ENCODE measurements at places on chromosomes 4 and X. TPM values are rescaled to one million over a fixed set of nuclear protein-coding genes. Genes with fewer than 3 reads are reported as not detected.

GRCh38 chrX:125646195-125646594, 326.5 kb downstream of the TEX13C start:
- no peaks in the 10 kb centered on the region for H3K27me3 ChIP-seq
- DNase-seq = no peak
- H3K36me3 ChIP-seq = no peaks in the 10 kb centered on the region
- H3K27ac ChIP-seq = no peak overlapping the region
- H3K4me1 ChIP-seq = no peaks in the 10 kb centered on the region

GRCh38 chr4:73036123-73036522, 33.4 kb downstream of the COX18 start:
- peaks cover 8% of the 10 kb centered on the region for H3K4me1 ChIP-seq
- H3K27ac ChIP-seq = no peak overlapping the region
- no peak overlapping the region for H3K4me3 ChIP-seq
- H3K27me3 ChIP-seq = peaks cover 3% of the 10 kb centered on the region
- no peak for DNase-seq

DNA sequence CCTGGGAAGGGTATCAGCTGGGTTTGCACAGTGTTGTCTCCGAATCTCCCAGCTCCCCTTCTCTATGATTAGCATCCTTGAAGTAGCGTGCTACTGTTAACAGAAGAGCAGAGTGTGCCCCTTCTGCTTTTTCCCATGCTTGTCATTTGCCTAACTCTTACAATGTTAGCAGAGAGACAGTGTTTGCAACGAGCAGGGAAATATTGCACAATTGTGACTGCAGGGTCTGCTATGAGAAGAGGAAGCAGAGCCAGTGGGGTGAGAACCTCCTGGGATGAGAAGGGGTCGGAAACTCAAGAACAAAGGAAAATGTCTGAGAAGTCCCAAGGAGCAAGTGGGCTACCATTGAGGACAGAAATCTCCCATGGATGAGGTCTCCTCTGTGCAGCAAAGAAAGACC, 7.8 kb upstream of the CHRNA9 start:
- no peak overlapping the region for H3K4me3 ChIP-seq
- DNase-seq = no peak
- peaks cover 6% of the 10 kb centered on the region for H3K27me3 ChIP-seq
- no peaks in the 10 kb centered on the region for H3K36me3 ChIP-seq
- no peak overlapping the region for H3K27ac ChIP-seq

DNA sequence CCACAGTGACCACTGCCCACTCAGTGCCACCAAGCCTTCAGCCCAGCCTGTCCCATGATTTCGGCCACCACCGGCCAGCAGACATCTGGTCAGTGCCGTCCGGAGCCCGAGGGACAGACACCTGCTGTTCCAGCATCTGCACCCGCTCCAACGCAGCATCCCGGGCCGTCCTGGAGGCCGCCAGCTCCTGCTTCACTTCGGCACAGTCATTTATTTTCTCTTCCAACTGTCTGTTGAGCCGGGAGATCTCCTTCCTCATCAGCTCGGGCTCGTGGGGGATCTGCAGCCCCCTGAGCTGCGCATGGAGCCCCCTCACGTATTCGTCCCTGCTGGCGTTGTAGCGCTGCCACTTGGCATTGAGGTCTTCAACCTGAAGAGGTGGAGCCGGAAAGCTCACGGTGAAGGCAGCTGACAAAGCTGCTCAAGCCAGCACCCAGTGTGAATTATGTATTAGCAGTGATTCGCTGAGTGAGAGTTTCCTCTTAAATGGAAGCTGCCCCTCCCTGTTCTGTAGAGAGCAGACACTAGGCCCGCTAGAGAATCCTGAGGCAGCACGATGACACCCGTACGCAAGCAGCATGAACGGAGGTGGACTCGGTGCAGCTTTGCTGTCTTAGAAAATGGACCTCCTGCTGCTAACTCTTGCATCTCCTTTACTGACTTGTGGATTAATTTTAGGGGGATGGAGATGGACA, 11.4 kb downstream of the TNIP2 start:
- H3K4me3 ChIP-seq = no peak overlapping the region
- peak overlapping the region; percentile 98 for H3K27ac ChIP-seq
- DNase-seq = no peak
- no peaks in the 10 kb centered on the region for H3K27me3 ChIP-seq
- peaks cover 48% of the 10 kb centered on the region for H3K4me1 ChIP-seq
- peaks cover 73% of the 10 kb centered on the region for H3K36me3 ChIP-seq

DNA sequence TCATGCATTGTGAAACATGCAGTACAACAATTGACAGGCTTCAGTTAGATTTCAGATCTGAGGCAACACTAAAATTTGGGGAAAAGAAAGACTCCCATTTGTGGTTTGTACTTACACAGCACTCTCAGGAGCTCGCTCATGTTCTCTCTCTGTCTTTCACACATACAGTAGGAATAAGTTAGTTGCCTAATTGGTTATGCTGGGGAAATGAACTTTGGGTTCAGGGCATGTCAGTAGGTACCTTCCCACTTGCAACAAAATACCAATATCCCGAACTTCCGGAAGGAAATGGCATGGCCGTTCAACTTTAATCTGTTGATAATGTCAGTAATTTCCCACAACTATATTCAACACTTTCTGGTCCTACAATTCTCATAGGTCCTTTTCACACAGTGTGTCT, 218.4 kb downstream of the RELL1 start:
- no peak overlapping the region for H3K27ac ChIP-seq
- no peak overlapping the region for H3K4me3 ChIP-seq
- no peaks in the 10 kb centered on the region for H3K36me3 ChIP-seq

NSUN7 gene
- total RNA-seq = 0.09 TPM

- H3K4me1 ChIP-seq = peaks cover 22% of the 10 kb centered on the region
- no peak overlapping the region for H3K4me3 ChIP-seq
- H3K27ac ChIP-seq = peak overlapping the region; percentile 33
- no peak for DNase-seq
- H3K27me3 ChIP-seq = no peaks in the 10 kb centered on the region
Observed at GRCh38 chr4:150986085-150986484, 29.0 kb downstream of the LRBA start.

DNA sequence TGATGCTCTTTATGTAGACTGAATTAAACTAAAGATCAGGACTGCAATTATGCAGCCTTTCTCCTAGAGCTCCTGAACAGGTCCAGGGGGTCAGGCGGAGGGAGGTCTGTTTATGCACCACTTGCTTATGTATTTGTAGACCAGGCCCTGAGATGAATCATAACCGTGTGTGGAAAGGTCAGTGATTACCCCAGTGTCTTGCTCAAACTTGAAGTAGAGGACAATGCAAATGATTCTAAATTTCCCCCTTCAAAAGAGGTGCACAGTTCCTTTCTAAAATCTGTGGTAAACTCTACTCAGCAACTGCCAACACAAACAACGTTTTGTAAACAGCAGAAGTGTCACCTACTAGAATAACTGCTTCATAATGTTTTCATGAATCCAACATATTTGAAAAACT, 13.0 kb upstream of the TBC1D9 start:
- no peak overlapping the region for H3K27ac ChIP-seq
- H3K4me1 ChIP-seq = no peaks in the 10 kb centered on the region
- no peak overlapping the region for H3K4me3 ChIP-seq

ITGB1BP2 gene
- 6.1 TPM for total RNA-seq

DNA sequence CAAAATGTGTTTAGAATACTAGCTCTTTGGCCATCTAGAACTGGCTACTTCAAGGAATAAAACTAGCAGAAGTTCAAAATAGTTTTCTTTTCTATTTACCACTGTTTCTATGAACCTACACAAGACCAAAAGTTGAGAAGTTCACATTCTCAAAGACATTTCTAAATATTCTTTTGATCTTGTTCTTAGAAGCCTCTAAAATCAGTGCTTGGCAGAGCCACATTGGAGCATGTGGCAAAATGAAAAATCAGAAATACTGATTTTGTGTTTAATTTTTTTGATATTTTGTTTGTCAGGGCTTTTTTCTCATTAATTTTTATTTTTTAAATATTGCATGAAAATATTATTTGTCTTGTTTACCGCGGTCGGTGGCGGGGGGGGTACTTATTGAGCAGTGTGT, 853.8 kb upstream of the INTU start:
- no peak overlapping the region for H3K27ac ChIP-seq
- DNase-seq = no peak
- peaks cover 2% of the 10 kb centered on the region for H3K4me1 ChIP-seq
- no peaks in the 10 kb centered on the region for H3K27me3 ChIP-seq
- H3K36me3 ChIP-seq = no peaks in the 10 kb centered on the region

GJB1 gene
- total RNA-seq = not detected

ERVMER34-1 gene
- not detected for total RNA-seq

QDPR gene
- 28.2 TPM for total RNA-seq

GRCh38 chr4:185219551-185220344, 10.3 kb downstream of the SNX25 start:
- no peak overlapping the region for H3K27ac ChIP-seq
- peaks cover 5% of the 10 kb centered on the region for H3K36me3 ChIP-seq
- DNase-seq = no peak

NLGN4X gene
- 0.09 TPM for total RNA-seq

GNPDA2 gene
- 16.6 TPM for total RNA-seq

DNA sequence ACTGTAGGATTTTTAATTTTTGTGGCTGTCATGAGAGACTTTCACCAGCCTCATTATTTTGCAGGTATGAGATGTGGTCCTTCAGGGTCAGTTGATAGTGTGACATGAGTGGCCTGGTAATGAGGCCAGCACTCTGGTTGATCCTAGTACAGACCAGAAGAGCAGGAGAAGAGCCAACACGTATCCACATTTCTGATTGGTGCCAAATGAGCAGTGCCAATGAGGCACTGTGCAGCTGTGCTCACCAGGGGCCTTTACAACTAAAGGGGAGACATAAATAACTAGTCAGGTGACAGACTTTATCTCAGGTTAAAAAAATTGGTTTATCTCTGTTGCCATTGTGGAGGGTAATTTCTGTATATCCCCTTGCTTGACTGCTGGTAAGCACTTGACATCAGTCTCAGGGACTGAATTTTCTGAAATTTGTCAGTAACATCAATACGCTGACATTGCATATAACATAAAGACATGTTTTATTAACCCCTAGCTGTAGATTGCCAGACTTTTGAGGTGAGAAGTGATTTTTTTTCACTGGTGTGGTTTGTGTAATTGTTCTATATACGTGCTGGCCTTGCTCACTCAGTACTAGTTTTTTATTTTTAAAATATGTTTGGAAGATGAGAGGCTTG, 101.2 kb downstream of the AFF1 start:
- H3K27ac ChIP-seq = no peak overlapping the region
- H3K27me3 ChIP-seq = no peaks in the 10 kb centered on the region
- no peak for DNase-seq

EIF1AX gene
- total RNA-seq = 94.1 TPM

GRCh38 chr4:3623106-3623505, 90.9 kb upstream of the LRPAP1 start:
- peaks cover 7% of the 10 kb centered on the region for H3K27me3 ChIP-seq
- no peak overlapping the region for H3K27ac ChIP-seq
- H3K4me1 ChIP-seq = no peaks in the 10 kb centered on the region
- no peaks in the 10 kb centered on the region for H3K36me3 ChIP-seq
- no peak overlapping the region for H3K4me3 ChIP-seq
- DNase-seq = no peak

TACC3 gene
- total RNA-seq = 137 TPM

DNA sequence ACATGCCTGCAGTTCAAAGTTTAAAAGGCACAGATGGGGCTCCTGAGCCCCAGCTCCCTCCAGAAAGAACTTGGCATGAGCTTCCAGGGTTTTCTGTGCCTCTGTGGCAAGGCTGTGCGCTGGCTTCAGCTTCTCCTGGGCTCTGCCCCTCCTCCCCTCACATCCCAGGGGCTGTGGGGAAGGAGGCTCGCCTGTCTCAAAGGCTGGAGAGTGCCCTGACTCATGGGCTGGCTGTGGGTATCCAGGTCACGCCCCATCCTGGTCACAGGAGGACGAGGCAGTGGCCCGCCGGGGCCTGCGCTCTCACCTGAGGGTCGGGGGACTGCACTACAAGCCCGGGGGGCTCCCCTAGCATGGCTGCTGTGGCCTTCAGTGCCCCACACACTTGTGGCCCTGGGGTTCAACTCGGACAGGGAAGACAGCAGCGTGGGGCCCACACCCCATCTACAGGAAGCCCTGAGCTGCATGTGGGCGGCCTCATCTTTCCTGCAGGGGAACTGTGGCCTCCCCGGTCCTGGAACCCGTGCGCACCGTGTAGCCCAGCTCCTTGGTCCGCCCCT, 17.9 kb downstream of the LRPAP1 start:
- H3K27ac ChIP-seq = no peak overlapping the region
- DNase-seq = no peak
- peaks cover 62% of the 10 kb centered on the region for H3K36me3 ChIP-seq
- H3K4me3 ChIP-seq = no peak overlapping the region

DNA sequence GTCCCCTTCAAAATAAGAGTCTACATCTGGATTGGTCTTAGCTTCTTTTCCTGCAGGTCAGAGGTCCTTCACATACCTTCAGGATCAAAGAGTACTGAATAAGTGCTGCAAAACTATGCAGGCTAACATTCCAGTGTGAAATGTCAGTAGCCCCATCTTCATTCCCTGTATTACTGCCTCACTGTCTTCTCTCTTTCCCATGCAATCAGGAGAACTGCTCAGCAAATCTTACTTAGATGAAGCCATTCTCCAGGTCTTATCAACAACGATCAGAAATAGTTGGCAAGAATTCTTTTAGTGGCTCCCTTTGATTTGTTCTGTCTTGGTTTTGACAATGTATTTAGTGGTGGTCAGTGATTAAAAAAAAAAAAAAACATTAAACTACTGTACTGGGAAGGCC, 26.0 kb upstream of the IQCM start:
- no peaks in the 10 kb centered on the region for H3K4me1 ChIP-seq
- no peak overlapping the region for H3K27ac ChIP-seq
- no peaks in the 10 kb centered on the region for H3K27me3 ChIP-seq
- H3K36me3 ChIP-seq = no peaks in the 10 kb centered on the region

DNA sequence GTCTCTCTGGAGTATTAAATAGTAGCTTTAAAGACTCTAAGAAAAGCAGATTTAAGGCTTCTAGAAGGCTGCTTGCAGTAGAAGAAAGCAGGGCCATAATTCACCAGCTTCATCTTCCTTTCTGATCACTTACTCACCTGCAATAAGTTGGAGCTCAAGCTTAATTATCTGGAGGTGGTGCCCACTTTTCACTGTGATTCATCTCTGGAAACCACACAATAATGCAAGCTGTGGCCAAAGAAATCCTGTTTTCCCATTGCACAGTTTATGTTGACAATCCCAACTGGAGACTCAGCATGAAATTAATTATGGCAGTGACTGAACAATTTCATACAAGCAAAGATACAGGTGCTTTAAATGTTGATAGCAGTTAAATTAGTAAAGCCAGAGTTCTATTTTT, 14.7 kb downstream of the CWH43 start:
- DNase-seq = no peak
- H3K27me3 ChIP-seq = peaks cover 2% of the 10 kb centered on the region
- H3K36me3 ChIP-seq = no peaks in the 10 kb centered on the region

DNA sequence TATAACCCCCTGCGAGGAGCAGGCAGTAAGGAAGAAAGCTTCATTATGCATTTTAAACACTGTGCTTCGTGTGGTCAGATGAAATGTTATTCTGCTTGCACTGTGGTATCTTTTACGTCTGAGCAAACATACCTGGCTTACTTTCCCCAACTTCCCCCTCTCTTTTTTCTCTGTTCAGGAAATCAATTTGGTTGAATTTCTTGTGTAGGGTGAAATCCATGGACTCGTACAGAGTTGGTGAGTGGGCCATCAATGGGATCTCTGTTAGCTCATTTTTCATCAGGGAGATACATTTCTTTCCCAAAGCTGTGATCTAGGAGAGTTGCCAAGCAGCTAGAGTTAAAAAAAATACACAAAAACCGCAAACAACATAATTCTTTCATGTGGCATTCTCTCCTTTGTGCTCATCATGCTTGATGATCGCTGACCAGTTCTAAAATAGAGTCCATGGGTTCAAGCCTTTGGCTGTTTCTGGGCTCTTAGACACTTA, 98.5 kb downstream of the FRAS1 start:
- no peak overlapping the region for H3K4me3 ChIP-seq
- H3K4me1 ChIP-seq = no peaks in the 10 kb centered on the region
- no peak for DNase-seq
- no peak overlapping the region for H3K27ac ChIP-seq
- H3K27me3 ChIP-seq = no peaks in the 10 kb centered on the region
